ENCODE measurements at places on chromosomes 4 and X.

DNA sequence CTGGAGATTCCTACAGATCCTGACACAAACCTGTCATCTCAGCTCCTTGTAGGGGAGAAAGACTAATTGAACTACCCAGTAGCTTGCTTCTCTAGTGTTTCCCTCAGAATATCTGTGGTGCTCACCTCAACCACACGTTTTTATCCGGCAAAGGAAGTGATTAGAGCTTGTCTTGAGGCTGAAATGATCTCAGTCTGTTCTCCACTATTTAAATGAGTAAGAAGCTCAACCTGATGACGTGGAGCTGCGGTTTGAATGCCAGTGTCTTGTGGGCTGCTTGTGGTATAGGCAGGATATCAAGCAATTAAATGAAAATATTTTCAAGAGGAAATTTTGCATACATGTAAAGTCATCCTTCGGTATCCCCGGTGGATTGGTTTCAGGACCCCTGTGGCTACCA is 270.2 kb downstream of the TLL1 start:
- peak; percentile 18 for DNase-seq

- no peak for DNase-seq
Measured at GRCh38 chr4:71288875-71289274, 49.9 kb upstream of the SLC4A4 start.

- no peak for DNase-seq
Measured at GRCh38 chrX:39156051-39156450, 354.8 kb downstream of the MID1IP1 start.

DNA sequence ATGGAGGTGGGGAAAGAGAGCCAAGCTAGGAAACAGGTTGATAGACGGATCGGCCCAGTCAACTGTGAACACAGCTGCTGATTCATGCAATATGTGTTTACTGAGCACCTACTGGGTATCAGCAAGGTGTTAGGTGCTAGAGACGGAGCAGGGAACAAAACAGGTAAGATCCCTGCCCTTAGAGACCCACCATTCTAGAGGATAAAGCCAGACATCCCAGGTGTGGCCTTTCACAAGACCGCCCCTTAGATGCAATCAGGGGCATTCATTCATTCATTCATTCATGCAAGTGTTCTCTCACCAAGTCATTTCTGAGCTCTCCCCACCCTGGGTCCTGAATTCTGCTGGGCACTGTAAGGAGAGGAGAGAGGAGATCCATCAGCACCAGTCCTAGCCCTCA is 20.2 kb upstream of the MTM1 start:
- no peak for DNase-seq

- DNase-seq: no peak
Measured at GRCh38 chr4:11183356-11183740, 245.3 kb downstream of the HS3ST1 start.

DNA sequence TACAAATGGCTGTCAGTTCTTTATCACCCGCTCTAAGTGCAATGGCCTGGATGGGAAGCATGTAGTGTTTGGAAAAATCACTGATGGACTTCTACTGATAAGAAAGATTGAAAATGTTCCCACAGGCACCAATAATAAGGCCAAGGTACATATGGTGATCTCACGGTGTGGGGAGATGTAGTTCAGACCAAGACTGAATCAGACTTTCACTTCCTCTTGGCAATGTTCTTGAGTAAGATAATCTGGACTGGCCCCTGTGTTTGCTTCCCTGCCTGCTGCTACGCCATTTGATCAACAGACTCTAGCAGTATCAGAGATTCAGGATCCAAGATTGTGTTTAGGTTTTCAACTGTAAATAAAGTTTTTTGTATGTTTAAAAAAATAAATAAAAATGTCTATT is 682.2 kb upstream of the AMOT start:
- no peak for DNase-seq

- DNase-seq: no peak
Measured at GRCh38 chr4:183987987-183988392, 82.9 kb downstream of the STOX2 start.

GRCh38 chr4:75919920-75920319 is 17.7 kb upstream of the PPEF2 start:
- DNase-seq: no peak

DNA sequence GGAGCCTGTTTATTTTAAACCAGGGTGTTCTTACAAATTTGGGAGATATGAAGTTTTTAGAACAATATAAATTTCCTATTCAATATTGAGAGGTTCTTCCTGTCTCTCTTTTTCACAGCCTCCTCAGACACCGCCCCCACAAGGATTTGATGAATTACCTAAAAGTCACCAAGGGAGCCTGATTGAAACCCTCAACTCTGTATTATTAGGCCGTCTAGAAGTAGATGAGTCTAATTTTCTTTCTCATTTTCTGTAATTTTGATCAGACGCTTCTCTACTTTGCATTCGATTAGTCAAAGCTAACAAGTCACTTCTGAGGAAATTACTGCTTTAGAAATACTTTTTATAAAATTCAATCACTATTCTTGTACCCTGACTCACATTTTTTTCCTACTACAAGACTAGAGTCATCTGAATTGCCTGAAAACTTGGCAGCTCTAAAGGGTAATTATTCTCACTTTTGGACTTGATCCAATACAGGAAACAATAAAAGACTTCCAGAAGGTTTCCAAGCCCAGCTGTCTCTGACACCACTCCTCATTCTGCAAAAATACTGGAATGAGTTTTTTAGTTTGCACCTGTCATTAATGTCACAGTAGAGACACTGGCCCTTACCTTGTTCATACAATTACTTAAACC is 111.2 kb downstream of the ELOVL6 start:
- no peak for DNase-seq

- no peak for DNase-seq
Measured at GRCh38 chr4:110702326-110702725, 79.4 kb upstream of the PITX2 start.

GRCh38 chr4:145234091-145234706 is 53.8 kb upstream of the OTUD4 start:
- peak; percentile 56 for DNase-seq

DNA sequence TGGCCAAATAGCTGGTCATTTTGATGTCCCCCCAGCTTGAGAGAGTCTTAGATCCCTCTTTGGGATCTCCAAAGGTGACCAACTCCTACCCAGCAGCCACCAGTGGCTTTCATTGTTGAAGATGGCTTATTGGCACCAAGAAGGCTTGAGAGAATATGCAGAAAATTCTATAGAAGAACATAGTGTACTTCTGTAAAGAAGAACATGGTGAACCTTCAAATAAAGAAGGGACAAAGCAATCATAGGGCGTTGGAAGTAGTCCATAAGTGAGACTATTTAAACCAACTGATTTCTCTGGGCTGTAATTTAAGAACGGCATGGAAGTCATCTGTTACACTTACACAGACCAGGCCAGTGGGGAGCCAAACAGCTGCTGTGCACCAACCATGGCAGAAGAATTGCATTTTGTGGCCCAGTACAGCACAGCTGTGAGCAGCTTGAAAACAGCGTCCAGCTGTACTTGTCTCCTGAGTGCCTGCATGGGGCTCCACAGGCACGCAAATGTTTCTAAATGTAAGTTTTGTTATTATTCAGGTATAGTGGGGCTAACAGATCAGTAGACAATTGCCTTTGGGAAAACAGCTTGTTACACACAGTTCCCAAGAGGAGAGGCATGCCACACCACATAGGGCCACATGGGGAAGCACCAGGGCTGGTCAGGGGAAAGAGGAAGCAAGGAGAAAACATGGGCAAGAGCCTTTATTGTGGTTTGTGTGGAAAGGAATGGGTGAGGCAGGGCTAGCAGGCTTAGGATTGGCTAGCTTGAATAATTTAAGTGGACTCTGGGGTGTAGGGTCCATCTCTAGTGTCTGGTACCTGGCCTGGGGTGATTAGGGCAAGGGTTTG is 125.0 kb downstream of the ARHGAP6 start:
- no peak for DNase-seq

GRCh38 chrX:32016195-32016594 is 944.4 kb upstream of the FTHL17 start:
- no peak for DNase-seq

DNA sequence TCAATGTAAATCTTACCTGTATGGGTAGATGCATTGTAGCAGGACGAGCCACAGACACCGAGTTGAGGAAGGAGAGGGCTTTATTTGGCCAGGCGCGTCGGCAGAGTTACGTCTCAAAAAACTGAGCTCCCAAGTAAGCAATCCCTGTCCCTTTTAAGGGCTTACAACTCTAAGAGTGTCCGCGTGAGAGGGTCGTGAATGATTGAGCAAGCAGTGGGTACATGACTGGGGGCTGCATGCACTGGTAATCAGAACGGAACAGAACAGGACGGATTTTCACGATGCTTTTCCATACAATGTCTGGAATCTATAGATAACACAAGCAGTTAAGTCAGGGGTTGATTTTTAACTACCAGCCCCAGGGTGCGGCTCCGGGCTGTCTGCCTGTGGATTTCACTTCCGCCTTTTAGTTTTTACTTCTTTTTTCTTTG is 524.9 kb upstream of the HTR2C start:
- no peak for DNase-seq

GRCh38 chrX:10159145-10159468 is 2.3 kb downstream of the CLCN4 start:
- DNase-seq: no peak

GRCh38 chr4:67550451-67550850 is 5.1 kb upstream of the CENPC start:
- DNase-seq: no peak

DNA sequence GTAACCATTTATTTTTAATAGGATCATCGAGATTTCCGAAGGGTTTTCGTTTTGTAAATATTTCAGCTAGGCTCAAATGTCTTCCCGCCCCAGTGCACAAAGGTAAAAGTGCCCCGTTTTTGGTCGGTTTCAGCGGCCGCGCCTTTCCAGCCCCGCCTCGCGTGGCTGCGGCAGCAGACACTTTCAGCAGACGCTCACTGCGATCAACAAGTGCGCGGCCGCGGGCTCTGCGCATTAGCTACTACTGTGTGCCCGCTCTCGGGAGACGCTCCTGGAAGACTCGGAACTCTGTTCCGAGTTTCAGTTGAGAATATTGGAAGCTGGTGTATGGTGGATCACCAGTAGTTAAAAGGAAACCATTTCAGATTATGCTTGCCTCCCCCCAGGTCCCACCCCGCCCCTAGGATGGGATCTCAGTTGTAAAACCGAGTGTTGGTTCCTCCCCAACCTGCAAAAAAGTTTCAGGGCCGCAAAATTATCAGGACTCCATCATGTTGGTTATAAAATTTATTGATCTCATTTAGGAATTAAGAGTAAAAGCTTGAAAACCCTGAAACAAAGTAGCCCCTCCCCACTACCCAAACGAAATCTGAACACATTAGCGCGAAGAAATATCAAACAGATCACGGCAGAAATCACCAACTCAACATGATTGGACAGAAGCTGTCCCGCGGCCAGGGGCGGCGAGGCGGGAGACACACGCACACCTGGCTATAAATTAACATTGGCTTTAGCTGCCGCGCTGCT is 2.2 kb downstream of the SOX3 start:
- no peak for DNase-seq

DNA sequence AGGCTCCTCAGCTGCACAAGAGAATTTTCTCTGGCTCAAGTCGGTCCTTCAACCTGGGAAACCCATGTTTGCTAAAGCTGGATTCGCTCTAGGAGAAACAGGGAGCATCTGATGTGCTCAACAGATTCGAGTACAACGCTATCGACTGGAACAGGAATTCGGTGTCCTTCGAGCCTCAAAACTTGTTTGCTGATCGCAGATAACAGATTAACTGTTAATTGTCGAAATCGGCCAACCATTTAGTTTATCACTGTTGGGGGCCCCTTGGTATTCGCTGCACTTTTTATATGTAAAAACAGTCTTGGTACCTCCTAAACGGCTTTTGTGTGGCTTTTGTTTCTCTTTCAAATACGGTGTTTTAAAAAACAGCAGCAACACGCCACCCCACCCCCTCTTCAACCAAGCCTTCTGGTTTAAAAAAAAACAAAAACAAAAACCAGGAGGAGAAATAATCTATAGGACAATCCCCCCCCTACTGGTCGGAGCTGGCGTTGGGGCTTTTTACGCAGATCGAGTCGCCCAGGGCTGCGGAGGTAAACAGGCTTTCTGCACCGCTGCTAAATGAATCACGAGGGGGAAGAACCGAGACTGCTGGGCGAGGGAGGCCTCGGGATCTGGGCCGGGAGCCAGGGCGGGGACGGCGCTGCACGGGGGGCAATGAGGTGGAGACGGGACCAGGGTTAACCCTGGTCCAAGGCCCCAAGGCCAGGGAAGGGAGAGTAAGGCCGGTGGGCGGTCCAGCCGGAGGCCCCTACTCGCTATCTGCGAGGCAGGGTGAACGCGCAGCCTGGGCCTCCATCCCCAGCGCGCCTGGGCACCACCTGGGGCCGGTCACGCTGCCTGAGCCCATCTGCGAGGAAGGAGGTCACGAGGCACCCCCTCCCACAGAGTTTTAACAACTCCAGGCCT is 71.7 kb upstream of the BCOR start:
- DNase-seq: peak; percentile 80

GRCh38 chr4:123092586-123092985 is 170.2 kb upstream of the NUDT6 start:
- DNase-seq: no peak

- no peak for DNase-seq
Measured at GRCh38 chr4:119271361-119272085, 50.4 kb downstream of the FABP2 start.

DNA sequence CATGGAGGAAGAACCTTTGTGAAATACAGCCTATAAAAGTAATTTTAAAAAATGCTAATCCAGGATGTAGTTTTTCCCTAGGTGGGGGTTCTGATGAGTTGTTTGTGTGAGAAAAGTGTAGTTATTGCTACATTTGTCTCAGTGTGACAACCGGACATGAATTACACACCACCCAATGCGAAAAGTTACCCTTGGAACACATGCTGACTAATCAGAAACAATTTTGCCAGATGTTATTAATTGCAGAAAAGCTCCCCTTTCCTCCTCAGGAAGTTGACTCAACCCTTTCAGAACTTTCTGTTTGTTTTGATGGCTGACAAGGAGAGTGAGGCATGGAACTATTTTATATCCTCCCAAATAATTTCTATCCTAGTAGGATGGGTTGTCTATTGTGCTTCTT is 38.1 kb upstream of the EDA2R start:
- no peak for DNase-seq

DNA sequence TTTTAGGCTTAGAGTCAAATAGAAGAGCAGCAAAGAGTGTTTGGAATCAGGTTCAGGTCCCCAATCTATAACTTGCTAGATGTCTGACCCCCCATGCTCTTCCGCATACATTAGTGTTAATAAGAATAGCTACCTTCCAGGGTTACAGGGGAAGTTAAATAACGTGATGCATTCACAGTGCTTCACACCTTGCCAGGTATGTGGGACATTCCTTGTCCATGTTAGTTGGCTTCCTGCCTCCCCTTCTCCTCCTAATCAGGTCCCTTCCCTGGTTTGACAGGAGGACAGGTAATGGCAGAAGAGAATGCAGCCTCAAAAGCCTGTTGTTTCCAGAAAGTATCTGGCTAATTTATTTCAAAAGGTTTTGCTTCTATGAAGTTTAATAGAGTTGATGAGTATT is 248.7 kb downstream of the MID1IP1 start:
- no peak for DNase-seq

- DNase-seq: no peak
Measured at GRCh38 chrX:153450949-153451277, 5.1 kb upstream of the TREX2 start.

Data from activated naive CD4-positive, alpha-beta T cell treated with Interleukin-2 at 50 U/mL for 16 hours (primary cell).